ENCODE measurements at places on chromosomes 16 and 17. TPM values are rescaled to one million over a fixed set of nuclear protein-coding genes. Genes with fewer than 3 reads are reported as not detected.
A peak's percentile ranks its signal among the peaks of the same experiment; 100 is the strongest.

- DNase-seq = no peak
These were observed at the start of gene EFNB3 for GRCh38 chr17:7704601-7705268. Gene EFNB3 (plus strand): TSS chr17:7705202. CDS start chr17:7705599, 397 bp downstream.

GRCh38 chr17:8020776-8021564 is 17.9 kb upstream of the ALOX15B start:
- DNase-seq = no peak

DNA sequence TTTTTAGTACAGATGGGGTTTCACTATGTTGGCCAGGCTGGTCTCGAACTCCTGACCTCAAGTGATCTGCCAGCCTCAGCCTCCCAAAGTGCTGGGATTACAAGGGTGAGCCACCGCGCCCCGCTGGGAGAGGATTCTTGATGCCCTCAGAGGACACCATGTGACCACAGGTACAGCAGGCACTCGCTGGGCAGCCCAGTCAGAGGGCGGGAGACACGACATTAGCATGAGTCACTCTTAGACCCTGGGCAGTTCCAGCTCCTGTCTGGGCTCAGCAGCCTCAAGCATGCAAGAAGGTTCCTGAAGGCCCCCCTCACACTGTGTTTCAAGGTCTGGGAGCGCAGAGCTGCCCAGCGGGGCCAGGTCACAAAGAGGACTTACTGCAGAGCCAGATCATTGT is 11.9 kb downstream of the STAC2 start:
- no peak for DNase-seq

- DNase-seq = no peak
These were observed 92.9 kb upstream of the DNAH17 start for GRCh38 chr17:78669975-78670518.

- DNase-seq = no peak
These were observed 224.2 kb downstream of the C16orf78 start for GRCh38 chr16:49597796-49598195.

DNA sequence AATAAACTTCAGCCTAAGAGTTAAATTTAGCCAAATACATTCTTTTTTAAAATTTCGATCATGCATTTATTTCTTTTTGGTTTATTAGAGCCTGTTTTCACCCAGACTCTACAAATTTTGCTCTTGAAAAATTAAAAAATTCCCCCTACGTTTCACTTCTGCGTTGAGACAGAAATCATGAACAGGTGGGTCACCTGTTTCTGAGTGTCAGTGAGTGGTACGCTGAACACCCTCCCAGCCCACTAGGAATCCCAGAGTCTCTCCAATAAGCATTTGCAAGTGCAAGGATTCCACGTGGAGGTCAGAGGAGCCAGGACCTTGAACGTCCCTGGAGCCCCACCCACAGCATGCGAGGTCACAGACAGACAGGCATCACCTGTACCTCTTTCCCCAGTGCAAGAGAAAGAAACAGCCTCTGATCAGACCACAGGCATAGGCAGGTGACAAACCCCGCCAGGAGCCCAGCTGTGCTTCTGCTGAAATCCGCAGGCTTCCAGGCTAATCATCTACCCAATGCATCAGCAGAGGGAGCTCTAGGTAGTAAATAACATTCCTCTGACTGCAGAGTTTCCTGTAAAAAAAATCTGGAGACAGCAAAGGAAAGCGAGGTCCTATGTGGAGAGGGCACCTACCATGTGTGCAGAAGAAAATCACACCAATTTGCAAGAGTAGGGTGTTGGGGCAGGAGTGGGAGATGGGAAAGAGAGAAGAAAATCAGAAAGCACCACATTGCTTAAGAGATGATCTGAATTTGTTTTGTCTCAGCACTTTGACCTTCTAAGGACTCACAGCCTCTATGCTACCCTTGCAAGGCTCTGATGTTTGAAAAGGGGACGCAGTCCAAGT is 5.9 kb upstream of the XYLT1 start:
- DNase-seq = peak; percentile 6

DNA sequence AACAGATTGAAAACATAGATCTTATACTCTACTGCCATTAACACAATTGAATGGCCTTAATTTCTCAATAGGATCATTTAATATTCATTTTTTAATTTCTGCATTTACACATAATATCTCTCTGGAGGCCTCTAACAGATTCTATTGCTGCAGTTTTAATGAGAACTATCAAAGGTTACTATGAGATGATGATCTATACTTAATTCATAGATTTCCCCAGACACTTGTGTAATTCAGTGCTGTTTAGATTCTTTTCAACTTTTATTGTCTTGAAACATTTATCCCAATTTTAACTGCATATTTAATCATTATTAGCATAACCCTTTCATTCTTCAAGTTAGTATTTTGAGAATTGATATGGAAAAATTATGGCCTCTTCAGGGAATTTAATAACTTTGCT is 1056.5 kb upstream of the CDH8 start:
- no peak for DNase-seq

GRCh38 chr17:77429969-77430752 is 289.4 kb downstream of the SEC14L1 start:
- DNase-seq = peak; percentile 92

- DNase-seq = no peak
These were observed 156.4 kb downstream of the HS3ST2 start for GRCh38 chr16:22970209-22970865.

DNA sequence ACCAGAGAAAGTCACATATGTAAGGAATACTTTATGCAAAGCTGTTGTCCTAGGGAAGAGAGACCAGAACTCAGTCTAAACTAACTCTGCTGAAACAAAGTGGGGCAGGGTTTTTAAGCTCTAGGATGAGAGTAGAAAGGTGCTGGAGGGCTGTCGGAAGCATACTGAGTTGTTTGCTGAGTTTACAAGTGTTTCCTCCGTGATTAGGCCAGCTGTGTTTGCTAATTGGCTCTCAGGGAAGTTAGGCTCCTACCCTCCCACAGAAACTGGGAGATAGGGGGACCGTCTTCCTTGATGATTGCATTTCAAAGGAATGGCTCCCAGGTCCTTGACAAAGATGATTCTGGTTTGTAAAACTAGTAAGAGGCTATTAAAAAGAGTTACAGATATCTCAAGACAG is 24.4 kb upstream of the CRYM start:
- DNase-seq = no peak

- peak; percentile 96 for DNase-seq
These were observed 985 bp upstream of the SLFN12 start for GRCh38 chr17:35433075-35433894.

DNA sequence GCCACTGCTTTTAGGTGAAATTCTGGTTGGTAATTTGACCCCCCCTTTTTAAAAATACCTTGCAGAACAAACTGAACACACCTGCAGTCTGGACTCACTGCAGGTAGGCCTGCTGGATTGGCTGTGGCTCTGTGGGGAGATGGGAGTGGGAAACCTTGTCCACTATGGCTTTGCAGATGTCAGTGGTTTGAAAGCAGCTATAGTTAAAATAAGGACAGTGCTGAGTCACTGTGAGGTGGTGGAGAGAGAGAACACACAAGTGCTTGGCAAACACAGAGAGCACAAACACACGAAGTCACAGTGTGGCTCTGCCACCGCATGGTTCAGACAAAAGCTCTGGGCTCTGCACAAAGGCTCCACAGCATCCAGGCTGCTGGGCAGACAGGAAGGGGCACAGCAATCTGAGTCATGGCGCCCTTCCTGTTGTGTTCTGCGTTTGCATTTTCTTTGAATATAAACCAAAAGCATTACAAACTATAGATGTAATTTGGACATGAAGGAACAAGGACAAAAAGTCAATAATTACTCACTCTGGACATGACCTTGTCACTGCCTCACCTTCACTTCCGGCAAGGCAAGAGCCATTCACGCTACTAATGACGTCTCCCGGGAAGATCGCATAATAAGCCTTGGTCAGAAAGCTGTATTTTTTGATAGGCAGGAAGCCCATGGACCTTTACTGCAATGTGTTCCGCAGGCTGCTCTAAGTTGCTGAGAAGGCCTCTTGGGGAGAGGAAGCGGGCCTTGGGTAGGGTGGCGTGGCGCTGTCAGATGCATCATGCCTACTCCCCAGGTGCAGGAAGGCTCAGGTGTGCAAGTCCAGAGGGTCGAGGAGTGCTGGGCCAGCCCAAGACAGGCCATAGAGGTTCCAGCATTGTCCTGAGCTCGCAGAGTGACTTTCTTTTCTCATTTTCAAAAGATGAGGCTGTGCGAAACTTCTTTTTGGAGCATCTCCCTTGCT is 60.1 kb upstream of the MED9 start:
- peak; percentile 94 for DNase-seq

DNA sequence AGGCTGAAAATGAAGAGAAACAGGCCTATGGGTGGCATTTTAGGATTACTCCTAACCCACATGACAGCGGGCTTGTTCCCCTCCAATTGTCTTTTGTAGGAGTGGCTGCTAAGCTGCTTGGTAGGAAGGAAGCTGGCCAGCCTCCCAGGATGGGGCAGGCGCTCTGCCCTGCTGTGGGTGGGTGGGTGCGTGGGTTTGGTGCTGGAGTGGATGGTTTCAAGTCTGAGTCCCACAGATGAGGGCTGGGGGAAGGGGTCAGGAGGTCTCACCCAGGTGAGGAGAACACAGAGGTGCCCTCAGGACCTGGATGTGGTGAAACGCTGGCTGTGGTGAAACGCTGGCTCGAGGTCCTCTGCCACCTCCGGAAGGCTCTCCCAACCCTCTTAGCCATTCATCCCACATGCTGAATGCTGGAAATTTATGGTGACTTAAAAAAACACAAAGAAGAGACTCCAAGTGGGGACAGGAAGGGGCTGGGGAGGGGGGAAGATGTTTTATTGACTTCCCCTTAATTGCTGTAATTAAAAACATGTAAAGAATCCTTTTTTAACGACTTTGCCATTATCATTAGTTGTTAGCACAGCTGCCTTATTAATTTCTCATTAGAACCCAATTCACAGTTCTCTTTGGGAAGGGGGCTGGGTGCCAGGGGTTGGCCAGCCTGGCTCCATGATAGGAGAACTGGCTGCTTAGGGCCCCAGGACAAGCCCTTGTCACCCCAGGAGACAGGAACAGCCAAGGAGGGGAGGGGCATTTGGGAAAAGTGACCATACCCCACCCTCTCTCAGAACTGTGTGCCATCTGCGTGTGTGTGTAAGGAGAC is 153.5 kb upstream of the CDC42EP4 start:
- DNase-seq = no peak

GRCh38 chr16:1146409-1146808 is 6.5 kb upstream of the CACNA1H start:
- no peak for DNase-seq

DNA sequence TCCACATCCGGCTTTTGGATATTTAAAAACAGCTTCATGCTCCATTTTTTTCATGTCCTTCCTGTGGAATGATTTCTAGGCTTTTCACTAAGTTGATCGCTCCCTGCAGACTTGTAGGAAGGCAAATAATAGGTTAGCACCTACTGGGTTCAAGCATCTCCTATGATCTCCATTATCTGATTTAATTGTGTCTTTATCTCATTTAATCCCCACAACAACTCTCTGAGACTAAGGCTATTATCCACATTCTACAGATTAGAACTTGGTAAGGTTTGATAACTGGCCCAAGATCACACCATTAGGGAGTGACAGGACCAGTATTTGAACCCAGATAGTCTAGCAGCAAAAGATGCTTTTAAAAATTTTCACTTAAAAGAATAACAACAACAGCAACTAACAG is 46.2 kb upstream of the HOXB9 start:
- no peak for DNase-seq

DNA sequence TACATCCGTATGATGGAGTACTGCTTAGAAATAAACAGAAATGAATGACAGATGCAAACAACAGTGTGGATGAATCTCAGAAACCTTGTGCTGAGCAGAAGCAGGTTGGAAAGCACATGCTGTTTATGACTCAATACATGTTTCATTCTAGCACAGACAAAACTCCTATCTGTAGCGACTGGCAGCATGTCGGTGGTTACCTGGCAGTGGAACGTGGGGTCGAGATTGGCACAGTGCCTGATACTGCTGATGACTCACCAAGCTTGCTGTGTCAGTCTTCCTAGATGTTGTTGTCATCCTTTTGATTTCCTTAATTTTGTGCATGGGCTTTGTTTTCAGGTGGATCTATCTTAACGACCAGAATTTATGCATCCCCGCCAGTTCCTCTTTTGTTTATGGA is 62.1 kb downstream of the GAN start:
- DNase-seq = peak; percentile 67

DNA sequence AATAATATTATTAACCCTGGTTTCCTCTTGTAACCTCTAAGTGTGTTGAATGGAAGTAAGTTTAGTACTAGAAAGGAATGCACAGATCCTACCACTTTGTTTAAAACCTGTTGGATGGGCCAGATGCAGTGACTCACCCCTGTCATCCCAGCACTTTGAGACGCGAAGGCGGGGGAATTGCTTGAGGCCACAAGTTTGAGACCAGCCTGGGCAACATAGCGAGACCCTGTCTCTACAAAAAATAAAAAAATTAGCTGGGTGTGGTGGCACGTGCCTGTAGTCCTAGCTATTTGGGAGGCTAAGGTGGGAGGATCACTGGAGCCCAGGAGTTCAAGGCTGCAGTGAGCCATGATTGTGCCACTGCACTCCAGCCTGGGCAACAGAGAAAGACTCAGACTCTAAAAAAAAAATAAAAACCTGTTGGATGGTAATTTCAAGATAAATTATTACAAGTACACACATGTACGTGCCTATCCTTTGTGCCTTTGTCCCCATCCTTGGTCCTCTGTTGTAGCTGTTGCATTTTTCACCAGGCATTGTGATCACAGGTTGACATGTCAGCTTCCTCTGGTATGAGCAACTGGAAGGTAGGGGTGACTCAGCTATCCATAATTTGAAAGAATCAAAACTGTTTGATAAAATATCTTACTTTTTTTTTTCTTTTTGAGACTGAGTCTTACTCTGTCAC is 30.7 kb upstream of the METTL9 start:
- no peak for DNase-seq

GRCh38 chr17:64216000-64216337 is 47.1 kb downstream of the TEX2 start:
- DNase-seq = peak; percentile 76

DNA sequence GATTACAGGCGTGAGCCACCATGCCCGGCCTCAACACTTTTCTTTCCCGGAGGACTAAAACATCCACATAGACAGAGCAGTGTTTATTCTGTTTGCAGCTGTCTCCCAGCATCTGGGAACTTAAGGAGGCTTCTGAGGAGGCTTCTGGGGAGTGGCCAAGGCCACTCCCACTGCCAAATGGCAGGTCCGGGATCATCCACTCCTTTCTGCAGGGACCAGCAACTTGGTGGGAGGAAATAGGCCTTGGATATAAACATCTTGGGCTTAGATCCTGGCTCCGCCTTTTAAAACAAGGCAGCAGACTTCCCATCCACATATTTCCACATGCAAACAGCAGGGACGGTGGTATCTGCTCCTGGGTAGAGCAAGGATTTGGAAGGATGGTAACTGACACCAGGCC is 14.1 kb upstream of the SPATA32 start:
- DNase-seq = no peak

GALNS gene
- 40.2 TPM for total RNA-seq

ZNF830 gene
- 15.0 TPM for total RNA-seq

ZNF750 gene
- 0.23 TPM for total RNA-seq

KRT24 gene
- not detected for total RNA-seq

ANKS4B gene
- total RNA-seq = not detected

FBXO39 gene
- total RNA-seq = 0.20 TPM

RGS9 gene
- 1.7 TPM for total RNA-seq

OTOP3 gene
- not detected for total RNA-seq

SYCE1L gene
- 28.6 TPM for total RNA-seq

SPECC1 gene
- 15.0 TPM for total RNA-seq

KRTAP4-5 gene
- total RNA-seq = not detected

TAT gene
- total RNA-seq = not detected

Data from endothelial cell of umbilical vein (primary cell).